Cerebellum (tissue), 4 donors: ENCODE measurements at places on chromosomes 4 and X. TPM values are rescaled to one million over a fixed set of nuclear protein-coding genes. Genes with fewer than 3 reads are reported as not detected.

The PPP4R3C gene
- total RNA-seq: not detected

DNA sequence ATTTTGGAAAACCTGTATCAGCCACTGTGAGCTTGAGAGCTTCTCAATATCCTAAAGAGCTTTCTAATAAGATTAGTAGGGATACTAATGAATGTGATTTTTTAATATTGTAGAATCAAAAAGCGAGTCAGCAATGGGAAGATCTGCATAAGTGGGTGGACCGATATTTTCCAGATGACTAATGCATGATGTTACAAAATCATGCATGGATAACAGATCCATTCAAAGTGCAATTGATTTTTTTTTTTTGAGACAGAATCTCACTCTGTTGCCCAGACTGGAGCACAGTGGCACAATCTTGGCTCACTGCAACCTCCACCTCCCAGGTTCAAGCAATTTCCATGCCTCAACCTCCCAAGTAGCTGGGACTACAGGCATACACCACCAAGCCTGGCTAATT, 7.3 kb upstream of the CLDN2 start:
- no peak for DNase-seq

DNA sequence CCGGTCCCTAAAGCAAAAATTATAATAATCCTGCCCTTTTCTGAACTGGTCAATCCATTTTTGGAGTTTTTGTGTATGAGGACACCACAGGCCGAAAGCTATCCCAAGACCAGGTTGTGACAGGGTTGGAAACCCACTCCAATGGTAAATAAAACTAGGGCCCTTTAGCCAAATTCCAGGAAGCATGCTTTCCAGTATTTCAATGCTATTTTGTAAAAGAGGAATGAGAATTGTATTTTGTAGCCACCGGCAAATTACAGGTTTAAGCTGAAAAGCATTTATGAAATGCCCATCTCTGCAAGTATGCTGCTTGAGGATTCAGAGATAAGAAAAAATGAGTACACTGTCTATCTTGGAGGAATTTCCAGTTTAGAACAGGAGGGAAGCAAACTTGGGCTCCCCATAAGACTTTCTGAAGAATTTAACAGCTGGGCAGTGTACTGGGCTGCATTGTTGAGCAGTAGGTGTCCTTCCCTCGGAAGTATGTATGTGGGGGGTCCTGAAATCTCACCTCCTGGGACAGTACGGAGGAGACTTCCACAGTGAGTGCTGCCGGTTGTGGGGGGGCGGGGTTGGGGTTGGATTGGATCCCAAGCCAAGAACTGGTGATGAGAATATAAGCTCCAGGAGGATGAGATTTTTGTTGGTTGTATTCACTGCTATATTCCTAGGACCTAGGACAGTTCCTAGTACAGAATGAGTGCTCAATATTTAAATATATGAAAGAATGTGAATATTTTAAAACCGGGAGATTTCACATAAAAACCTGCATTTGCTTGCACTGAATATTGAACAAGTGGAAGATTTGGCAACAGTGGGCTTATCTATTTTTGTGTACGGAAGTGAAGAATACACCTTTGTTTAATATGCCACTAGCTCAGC, 26.8 kb downstream of the OCIAD2 start:
- no peak for DNase-seq

DNA sequence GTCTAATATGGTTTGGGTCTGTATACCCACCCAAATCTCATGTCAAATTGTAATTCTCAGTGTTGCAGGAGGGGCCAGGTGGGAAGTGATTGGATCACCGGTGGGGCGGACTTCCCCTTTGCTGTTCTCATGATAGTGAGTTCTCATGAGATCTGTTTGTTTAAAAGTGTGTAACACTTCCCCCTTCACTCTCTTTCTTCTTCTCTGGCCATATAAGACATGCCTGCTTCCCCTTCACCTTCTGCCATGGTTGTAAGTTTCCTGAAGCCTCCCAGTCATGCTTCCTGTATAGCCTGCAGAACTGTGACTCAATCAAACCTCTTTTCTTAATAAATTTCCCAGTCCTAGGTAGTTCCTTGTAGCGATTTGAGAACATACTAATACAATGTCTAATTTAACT, 19.7 kb upstream of the SCRG1 start:
- no peak for DNase-seq

GRCh38 chrX:133655275-133656265, 240.3 kb upstream of the GPC4 start:
- DNase-seq: no peak
